ENCODE measurements at places on chromosomes 12 and 14.
A peak's percentile ranks its signal among the peaks of the same experiment; 100 is the strongest.

DNA sequence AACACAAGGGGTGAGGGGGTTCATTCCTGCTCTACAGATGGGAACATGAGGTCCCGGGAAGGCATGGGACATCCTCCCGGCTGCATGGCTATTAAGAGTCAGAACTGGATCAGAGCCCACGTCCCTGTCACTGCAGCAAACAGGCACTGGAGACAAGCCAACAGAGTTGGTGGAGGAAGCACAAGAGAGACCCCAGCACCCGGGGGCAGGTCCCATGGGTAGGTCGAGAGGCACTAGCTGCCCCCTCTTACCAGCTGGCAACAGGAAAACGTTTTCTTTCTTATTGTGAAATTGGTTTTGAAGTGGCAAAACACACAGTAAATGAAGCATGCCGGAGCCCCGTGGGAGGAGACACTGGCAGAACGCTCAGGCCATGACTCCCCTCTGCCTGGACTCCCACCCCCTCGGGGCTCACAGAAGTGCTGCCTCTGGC lies 43.6 kb downstream of the SYNE3 start:
- DNase-seq, result no peak

- no peak for DNase-seq
Measured at GRCh38 chr14:77965919-77966435, 166.1 kb downstream of the ADCK1 start.

DNA sequence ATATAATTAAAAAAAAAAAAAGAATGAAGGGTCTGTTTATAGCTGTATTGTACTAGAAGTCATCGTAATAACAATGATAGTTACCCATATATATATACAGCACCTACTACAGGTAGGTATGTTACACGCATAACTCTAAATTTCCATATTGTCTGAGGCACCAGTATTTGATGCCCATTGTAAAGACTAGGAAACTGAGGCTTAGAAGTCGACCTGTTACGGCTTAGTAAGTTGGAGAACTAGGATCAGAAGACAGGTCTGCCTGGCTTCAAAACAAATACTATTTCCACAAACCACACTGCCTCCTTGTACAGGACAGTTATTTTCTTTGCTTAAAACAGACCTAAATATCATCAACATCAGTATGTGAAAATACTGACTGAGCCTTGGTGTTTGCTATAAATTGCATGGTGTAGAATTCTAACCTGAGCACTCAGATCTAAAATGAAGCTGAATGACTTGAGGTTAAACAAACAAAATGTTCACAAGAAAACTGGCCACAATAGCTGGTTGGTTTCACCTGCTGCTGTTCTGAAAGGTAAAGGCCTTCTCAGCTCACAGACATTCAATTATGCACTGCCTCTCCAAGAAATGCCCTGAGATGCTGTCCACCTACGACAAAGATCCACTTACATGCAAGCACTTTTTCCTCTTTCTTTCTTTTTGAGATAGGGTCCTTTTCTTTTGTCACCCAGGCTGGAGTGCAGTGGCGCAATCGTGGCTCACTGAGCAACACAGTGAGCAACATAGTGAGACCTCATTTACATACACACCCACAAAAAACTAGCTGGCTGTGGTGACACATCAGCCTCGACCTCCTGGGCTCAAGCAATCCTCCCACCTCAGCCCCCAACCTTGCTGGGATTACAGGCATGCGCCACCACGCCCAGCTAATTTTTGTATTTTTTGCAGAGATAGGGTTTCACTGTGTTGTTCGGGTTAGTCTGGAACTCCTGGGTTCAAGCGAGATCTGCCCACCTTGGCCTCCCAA lies 35.7 kb downstream of the SSH1 start:
- no peak for DNase-seq

DNA sequence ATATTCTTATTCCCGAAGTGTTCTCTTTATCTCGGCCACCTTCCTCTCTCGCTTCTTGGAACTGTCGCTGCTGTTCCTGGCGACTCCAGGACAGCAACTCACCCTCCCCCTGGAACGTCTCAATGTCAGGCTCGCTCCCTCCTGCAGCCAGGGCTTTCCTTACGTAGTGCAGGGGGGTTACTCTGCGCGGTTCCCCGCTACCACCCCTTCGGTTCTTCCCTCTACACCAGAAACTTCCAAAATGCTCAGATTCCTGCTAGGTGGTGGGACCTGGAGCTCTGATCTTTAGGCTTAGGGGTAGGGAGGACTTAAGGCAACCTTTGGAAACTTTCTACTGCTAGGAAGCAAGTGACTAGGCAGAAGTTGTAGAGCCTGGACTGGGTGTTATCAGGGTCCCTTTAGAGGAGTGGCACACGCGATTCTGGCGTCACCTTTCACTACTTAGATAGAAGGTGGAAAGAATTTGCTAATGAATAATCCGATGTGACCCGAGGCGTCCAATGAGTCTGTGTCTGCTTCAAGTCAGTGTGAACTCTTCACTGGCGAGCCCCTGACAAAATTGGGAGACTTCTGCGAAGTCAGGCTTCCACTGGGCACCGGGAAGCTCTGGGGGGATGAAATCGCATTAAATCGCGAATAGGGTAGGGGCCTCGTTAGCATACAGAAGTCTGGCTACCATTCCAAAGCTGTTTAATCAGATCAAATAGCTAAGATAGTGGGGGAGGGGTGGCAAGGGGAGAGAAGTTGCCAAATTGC lies 900 bp upstream of the DPF3 start:
- DNase-seq, result peak; percentile 53

- no peak for DNase-seq
Measured at GRCh38 chr14:50036211-50036610, 80.2 kb downstream of the VCPKMT start.

DNA sequence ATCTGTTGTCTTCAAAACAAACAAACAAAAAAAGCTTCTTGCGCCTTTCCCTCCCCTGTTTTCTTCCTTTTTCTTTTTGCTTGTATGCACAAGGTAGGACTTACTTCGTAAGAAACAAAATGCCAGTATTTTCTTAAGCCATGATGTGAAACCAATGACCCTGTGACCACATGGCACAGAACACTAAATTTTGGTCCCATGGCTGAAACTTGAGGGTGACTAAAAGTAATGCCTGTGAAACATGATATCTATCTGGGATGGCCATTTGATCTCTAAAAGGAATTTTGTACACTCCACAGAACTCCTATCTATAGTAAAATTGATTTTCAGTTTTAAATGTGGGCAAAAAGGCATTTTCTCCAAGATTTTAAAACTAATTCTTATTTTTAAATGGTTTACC lies 63.6 kb downstream of the PAPOLA start:
- DNase-seq, result no peak

GRCh38 chr14:70660967-70661893 lies 19.5 kb downstream of the TTC9 start:
- DNase-seq, result no peak

GRCh38 chr14:75011356-75011994 lies 8.8 kb downstream of the EIF2B2 start:
- no peak for DNase-seq

DNA sequence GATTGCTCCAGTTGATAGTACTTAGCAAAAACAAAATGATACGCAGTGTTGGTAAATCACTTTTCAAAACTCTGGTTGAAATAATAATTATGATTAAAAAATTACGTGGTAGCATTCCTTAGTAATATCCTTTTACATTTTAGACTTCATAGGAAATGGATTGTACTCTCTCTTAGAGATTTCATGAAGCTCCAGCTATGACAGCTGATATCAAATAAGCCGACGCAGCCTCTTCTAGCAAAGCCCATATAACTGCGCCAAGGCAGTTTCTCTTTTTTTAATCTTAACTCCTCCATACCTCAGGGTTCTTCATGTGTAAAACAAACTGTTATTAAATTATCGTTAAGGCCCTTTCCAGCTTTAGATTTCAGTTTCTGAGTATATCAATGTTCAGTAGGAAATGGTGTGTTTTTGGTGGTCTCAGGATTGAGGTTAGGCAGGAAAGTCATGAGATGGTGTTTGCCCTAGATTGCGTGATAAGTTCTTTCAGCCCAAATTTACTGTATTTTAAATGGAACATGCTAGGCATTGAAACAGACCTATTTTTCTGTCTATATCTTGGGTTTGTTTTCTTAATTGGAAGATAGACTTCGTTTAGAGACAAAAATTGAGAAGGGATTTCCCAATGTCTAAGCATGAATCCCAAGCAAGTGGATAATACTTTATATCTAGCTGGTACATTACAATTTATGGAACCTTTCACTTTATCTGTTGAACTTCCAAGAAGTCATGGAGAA lies 902 bp upstream of the CFL2 start:
- no peak for DNase-seq

GRCh38 chr14:99254328-99255009 lies 17.5 kb downstream of the BCL11B start:
- no peak for DNase-seq

GRCh38 chr12:103697971-103698751 lies 111.1 kb downstream of the STAB2 start:
- no peak for DNase-seq

DNA sequence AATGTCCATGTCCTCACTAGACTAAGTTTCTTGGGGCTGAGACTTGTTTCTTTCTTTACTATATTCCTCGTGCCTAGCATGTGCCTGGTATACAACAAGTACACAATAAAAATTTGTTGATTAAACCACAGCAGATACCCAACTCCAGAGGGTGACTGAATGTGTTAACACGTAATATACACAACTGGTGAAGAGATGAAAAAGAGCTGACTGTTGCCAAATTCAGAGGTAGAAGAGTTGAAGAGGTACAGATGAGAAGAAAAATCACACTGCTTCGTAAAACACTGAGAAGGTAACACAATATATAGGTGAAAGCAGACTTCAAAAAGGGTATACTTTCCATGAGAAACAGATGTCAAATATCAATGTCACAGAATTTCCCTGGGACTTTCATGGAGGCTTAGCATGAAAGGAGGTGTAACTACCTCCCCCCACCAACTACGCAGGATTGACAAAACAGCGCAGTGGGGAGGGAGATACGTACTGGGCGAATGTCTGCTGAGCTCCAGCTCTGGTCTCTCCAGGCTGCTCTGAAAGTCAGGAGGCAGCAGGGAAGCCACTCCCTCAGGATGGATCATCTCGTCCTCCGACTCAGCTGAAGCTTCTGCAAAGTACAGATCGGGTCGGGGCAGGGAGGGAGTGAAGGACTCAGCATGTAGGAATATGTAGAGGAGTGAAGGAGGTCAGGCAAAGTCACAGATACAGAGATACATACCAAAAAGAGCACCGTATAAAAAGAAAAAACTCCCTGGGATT lies 5.3 kb downstream of the ACIN1 start:
- DNase-seq, result no peak

GRCh38 chr12:46659032-46659650 lies 166.7 kb downstream of the SLC38A4 start:
- no peak for DNase-seq

DNA sequence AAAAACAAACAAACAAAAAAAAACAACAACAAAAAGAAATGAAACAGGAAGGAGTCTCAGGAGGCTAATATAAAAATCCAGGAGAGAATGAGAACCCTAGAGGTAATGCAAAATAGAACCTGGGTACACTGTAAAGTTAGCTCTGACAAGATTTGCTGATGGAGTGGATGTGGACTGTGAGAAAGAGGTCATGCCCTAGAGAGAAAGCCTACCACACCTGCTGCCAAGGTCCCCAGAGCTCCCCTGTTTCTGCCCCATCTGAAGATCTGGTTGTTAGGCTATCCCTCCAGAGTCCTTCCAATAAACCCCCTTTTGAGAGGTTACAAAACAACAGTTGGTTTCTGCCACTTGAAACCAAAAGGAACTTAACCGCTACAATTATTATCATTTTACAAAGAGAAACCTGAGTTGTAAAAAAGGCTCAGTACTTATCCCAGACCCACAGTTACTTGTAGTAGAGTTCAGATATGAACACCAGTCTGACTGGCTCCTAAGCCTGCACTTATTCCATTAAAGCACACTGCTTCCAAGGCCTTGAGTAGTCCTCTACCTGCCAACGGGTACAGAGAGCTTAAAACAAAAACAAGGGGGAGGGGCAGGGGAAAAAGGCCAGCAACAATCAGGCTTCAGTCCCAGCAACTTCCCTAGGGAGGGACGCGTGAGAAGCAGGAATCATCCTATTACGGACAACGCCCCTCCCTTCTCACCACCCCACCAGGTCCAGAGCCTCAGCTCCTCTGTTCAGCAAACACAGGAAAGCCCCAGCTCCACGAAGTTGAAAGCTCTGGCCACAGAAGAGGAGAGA lies 27.7 kb downstream of the PPP1R13B start:
- DNase-seq, result peak; percentile 72

DNA sequence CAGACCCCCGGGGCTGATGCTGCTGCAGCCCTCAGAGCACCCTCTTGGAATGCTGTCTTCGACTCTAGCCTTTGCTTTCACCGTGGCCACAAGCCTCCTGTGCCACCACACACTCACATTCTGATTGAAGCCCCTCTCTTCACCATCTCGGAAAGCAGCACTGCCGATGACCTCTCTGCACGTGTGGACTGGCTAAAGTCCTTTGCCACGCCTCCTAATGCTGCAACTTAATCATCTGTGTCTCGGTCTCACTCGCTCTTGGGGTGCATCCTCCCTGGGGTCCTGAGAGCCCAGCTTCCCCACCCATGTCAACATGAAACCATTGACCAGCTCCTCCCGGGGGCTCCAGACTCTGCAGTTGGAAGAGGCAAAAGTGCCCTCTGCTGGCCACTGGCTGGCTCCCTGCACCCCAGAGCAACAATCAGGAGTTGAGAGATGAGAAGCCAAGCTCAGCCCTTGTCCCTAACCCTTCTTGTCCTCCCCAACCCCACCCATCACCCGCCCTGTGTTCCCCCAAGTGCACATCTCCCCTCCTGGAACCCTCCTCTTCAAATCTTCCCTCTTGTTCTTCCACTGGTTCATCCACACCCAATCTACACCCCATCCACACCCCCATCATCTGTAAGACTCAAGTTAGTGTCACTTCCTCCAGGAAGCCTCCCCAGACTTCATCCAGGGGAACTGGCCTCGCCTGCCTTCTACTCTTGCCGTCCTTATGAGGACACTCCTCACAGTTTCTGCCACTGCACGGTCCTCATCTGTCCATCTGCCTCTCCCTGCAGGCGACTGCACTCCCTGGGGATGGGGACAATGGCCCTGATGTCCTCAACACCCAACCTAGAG lies 23.6 kb upstream of the FAM181A start:
- no peak for DNase-seq

DNA sequence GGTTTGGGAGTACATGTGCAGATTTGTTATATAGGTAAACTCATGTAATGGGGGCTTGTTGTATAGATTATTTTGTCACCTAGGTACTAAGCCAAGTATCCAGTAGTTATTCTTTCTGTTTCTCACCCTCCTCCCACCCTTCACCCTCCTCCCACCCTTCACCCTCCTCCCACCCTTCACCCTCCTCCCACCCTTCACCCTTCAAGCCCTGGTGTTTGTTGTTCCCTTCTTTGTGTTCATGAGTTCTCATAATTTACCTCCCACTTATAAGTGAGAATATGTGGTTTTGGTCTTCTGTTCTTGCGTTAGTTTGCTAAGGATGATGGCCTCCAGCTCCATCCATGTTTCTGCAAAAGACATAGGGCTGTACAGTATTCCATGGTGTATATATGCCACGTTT lies 58.7 kb upstream of the OR10AD1 start:
- DNase-seq, result no peak

DNA sequence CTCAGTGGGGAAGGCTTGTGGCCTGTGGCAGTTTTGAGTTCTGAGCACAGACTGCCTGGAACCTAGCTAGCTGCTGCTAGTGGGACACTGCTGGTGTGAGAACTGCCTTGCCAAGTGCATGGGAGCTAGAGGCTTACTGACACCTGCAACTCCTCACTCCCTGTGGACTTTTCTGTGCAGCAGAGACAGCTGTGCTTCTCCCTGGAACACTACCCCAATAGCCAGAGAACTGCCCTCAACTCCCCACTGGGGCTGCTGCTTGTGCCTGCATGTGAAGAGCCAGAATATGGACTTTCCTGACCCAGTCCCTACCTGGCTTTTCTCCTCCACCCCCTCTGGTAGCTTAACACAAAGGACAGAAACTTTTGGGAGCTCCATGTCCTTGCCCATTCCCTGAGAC lies 222.6 kb downstream of the ADGRD1 start:
- no peak for DNase-seq
